Epithelial cell of esophagus (primary cell): ENCODE measurements at places on chromosomes 5 and 9.
A peak's percentile ranks its signal among the peaks of the same experiment; 100 is the strongest.

GRCh38 chr9:123418506-123418905 lies 62.5 kb downstream of the CRB2 start:
- no peak for DNase-seq

GRCh38 chr5:72472031-72472430 lies 35.2 kb downstream of the ZNF366 start:
- no peak for DNase-seq

DNA sequence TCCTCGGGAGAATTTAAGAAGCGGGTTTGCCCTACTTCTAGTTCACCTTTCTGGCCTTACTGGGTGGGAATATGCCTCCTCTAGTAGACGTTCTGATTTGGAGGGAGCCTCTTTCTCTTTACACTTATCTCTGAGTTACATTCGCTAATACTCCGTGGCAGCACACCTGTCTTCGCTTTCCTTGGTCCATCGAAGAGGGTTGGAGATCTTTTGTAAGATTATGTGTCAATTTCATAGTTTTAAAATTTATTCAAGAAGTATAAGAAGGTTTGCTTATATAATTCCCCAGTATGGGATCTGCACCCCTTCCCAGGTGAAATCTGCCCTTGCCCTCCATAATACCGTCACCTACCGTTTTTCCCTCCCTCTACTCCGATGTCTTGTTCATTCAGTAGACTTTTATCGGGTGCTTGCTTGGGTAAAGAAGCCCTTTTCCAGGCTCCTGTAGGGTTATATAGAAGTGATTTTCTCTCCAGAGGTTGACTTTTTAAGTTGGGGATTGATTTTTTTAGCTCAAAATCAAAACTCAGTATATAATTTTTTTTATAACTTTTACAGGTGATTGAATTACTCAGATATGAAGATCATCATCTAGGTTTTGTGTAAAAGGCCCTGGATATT lies 1.1 kb downstream of the GPBP1 start:
- peak; percentile 35 for DNase-seq

DNA sequence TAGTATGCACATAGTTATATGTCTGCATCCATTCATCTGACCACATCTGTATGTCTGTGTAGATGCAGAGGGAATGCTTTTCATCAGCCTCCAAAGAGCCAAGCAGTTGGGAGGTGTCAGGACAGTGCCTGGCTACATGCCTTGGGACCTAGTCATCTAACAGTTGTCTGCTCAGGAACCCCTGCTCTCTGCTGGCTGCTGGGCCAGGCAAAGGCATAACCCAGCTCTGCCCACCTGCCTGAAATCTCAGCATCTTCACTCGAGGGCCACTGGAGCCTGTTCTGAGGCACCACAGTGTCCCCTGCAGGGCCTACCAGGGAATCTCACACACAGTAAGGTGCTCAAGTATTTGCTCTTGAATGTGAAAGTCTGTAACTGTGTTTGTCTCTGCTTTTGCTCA lies 3.7 kb downstream of the C9orf50 start:
- peak; percentile 83 for DNase-seq

GRCh38 chr9:127734247-127734746 lies 797 bp downstream of the TOR2A start:
- no peak for DNase-seq

DNA sequence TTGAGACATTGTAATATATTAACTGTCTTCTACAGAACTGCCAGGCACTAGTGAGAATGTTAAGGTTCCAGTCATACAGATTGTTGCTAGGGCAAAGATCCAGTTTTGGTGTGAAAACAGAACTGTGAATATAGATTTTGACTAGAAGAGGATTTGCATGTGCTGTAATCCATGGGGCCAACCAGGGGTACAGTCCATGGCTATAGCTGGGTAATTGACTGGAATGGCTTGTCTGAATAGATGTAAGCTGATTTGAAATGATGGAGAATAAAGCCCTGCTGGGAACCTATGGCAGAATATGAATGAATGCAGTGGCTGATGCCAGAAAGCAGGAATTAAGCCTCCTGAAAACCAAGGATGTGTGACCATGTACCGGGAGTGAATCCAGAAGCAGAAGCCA lies 748.5 kb upstream of the CDH10 start:
- no peak for DNase-seq

GRCh38 chr9:121901616-121902015 lies 191.5 kb downstream of the TTLL11 start:
- DNase-seq: no peak

GRCh38 chr5:9361835-9362234 lies 184.0 kb downstream of the SEMA5A start:
- DNase-seq: peak; percentile 86

DNA sequence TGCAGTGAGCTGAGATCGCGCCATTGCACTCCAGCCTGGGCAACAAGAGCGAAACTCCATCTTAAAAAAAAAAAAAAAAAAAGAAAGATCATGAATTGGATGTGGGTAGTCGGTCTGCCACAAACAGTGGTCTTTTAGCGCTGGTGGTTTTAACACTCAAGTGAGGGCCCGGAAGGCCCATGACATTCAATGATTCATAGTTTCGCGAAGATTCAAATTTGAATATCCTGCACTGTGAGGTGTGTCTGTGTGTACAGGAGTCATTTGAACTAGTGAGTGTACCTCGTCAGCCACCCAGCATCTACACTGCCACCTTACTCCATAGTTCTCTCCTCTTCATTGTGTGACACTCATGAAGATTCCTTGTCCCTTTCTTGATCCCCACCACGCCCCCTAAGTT lies 41.3 kb downstream of the CFAP77 start:
- DNase-seq: no peak

GRCh38 chr9:37745970-37746369 lies 7.6 kb upstream of the TRMT10B start:
- DNase-seq: no peak

DNA sequence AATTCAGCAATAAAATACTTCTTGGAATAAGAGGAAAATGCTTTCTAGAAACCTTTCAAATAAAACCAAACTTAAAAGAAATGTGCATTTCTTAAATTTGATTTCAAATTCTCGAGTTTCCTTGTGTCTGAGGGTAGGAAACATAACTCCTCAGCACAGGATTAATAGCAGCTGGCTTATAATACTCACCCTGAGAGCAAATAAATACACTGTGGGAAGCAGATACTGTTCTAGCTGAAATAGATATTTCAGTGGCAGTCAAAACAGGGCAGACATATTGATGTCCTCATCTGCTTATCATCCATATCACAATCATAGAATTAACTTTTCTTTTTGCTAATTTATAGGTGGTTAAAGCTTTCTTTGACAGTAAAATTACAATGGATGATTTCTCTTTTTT lies 24.1 kb upstream of the FEM1C start:
- no peak for DNase-seq

GRCh38 chr5:113060408-113061025 lies 83.9 kb downstream of the DCP2 start:
- DNase-seq: peak; percentile 62

DNA sequence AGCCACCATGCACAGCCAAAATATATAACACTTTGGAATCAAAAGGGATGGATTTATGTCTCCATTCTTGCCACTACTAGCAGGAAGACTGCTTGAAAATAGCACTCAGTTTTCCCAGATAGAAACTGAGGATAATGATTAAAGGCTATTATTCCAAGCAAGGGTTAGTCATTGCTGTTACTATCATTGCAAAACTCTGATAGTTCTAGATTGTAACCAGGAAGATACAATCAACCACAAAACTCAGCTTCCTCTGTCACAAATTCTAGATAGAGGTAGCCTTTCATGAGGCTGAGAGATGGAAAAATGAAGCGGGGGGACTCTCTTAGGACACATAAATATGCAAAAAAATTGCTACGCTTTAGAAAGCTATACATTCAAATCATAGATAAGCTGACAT lies 3.1 kb downstream of the ANXA1 start:
- peak; percentile 35 for DNase-seq

- peak; percentile 40 for DNase-seq
These were observed 40.0 kb downstream of the TMEM252 start for GRCh38 chr9:68500457-68501381.

DNA sequence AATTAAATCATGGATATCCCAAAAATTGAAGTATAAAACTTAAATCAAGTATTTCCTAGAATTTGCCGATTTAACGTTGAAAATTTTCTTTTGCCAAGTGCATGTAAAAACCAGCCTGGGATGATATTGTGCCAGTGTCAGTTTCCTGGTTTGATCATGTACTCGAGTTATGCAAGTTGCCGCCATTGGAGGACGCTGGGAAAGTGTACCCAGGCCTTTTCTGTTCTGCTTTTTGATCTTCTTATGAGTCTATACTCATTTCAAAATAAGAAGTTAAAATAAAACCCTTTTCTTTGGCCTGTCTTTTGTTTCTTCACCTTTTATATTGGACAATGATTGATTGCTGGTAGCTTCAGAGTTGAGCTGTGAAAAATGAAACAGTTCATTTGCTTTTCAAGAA lies 93.1 kb upstream of the NFIL3 start:
- no peak for DNase-seq
